ENCODE measurements at places on chromosomes 2 and 18. TPM values are rescaled to one million over a fixed set of nuclear protein-coding genes. Genes with fewer than 3 reads are reported as not detected.

- DNase-seq = no peak
Measured at GRCh38 chr2:68916226-68916625, 36.5 kb downstream of the GKN2 start.

DNA sequence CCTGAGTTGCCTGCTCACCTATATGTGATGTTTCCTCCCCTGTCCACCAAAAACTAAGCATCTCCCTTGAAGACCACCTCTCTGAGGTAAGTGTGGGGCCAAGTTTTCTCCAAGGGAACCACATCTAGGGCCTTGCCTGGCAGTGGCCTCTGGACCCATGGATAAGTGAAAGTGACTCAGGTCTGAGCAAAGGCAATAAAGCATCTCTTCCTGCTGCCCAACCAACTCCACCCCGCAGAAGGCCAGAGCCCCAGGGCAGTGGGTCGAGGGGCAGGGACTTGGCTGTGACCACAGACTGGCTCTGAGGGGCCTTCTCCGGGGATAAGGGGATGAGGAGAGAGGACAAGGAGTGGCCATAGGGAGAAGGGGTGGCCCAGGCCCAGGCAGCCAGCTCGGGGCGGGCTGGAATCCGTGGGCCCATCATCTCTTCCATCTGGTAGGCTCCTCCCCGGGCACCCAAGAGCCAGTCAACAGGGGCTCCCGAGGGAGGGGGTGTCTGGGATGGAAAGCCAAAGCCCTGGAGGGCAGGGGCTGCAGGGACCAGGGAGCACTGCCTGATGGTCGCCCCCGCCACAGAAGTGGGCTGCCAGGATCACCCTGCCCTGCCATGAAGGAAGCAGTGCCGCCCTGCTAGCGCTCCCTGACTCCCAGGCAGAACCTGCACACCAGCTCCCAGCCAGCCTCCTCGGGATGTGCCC lies 33.4 kb downstream of the EMX1 start:
- no peak for DNase-seq

The SCN3A gene
- total RNA-seq = 0.36 TPM

- DNase-seq = peak; percentile 20
Measured at GRCh38 chr2:158782616-158783015, 12.5 kb upstream of the DAPL1 start.

GRCh38 chr2:51247252-51247805 lies 215.4 kb upstream of the NRXN1 start:
- DNase-seq = no peak

- no peak for DNase-seq
Measured at GRCh38 chr2:55840460-55840859, 83.1 kb downstream of the EFEMP1 start.

DNA sequence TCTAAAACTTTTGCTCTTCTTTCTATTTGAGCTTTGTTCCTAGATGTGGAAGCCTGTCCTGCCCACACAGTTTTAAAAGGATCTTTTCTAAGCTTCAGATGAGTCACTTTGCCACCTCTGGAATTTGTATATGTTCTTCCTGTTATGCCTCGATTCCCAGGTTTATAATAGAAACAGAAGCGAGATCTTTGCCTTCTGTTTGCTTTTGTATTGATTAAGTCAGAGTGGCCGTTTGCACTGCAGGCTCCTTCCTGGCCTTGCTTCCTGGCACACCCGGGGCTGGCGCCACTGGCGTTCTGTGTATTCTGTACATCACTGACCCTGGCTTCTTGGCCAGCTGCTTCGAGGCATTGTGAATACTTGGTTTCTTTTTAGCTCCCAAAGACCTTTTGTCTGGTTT lies 91.8 kb downstream of the MTCL1 start:
- peak; percentile 33 for DNase-seq

The GULP1 gene
- total RNA-seq = 83.9 TPM

The RNF138 gene
- 36.9 TPM for total RNA-seq

DNA sequence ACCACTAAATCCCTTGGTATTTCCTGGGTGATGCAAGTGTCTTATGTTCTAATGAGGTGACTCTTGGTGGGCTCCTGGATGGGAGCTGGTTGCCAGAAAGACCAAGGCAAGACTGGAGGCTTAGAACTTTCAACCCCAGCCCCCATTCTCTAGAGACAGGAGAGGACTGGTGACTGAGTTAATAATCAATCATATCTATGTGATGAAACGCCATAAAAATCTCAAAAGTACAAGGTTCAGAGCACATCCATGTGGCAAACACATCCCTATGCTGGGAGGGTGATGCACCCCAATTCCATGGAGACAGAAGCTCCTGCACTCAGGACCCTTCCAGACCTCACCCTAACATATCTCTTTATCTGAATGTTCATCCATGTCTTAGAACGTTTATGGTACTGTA lies 139.5 kb upstream of the LINC00305 start:
- DNase-seq = no peak

DNA sequence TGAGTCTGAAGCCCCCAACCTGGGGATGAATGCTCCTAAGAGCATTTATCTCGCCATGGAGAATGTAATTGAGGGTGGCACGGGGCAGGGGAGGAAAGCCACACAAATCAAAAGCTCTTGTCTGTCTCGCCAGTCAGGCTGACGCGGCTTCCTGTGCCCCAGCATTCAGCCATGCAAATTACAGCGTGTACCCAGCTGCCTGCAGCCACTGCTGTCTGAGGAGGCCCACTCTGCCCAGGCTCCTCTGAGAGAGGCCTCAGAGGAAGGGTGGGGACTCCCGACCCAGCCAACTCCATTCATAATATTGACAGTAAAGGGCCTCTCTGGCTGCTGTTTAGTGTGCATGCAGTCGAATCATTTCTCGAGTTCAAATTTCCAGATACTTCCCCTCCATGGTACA lies 22.0 kb downstream of the SMAD7 start:
- DNase-seq = peak; percentile 86

The MOCOS gene
- total RNA-seq = 5.1 TPM

DNA sequence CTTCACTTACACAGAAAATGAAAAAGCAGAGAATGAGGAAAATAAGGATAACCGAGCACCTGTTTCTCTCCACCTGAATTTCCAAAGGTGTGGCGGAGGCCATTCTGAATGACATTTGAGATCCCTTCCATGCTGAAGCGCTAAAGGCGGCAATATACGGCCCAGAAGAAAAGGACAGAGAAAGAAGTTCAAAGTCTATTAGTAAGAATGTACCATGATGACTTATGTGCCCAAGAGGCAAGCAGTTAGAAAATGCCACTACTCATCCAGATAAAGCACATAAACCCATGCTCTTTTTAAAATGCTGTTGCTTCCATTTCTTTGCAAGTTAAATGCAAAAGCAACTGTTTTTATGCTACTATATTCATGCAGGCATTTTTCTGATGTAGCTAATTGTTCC lies 37.2 kb downstream of the FEZ2 start:
- DNase-seq = no peak

Data from RPMI7951 (cell line).